ENCODE measurements at places on chromosomes 7 and 10. TPM values are rescaled to one million over a fixed set of nuclear protein-coding genes. Genes with fewer than 3 reads are reported as not detected.

DNA sequence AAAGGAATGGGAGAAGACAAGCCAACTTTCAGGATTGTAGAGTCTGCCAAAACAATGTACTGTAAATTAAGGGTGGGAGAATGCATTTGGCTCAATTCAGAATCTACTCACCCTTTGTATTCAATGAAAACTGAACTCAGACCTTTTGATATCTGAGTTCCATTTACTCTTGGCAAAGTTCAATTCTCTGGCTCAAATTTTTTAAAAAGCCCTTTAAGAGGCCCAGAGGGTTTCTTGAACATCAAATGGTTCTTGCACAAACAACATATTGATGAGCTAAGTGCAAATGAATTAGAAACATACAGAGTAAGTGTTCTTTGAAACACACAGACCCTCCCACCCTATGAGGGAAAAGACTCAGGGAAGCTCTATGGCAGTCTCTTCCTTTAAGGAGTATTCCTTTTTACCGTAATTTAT, 5.2 kb upstream of the XPNPEP1 start:
- DNase-seq: no peak

DNA sequence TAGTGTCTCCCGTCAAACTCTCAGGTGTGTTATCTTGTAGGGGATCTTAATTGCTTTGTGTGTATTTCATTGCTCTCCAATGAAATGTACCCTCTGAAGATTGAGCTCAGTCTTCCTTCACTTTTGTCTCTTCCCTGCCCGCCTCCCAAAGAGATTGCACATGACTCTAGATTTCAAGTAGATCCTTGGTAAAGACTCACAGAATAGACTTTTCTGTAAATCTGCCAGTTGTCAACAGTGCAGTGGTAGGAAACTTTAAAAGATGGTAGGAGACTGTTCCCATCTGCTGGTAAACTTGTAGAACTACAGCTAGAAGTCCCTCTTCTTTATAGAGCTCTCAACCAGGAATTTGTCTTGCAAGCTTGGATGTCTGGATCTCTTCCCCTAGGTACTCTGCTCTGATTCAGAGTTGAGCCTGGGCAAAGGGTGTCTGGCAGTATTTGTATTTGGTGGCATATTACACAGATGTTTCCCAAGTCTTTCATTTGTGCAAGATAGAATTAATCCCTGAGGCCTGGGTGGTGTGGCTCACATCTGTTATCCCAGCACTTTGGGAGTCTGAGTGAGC, 9.6 kb downstream of the CCL26 start:
- peak; percentile 50 for DNase-seq

DNA sequence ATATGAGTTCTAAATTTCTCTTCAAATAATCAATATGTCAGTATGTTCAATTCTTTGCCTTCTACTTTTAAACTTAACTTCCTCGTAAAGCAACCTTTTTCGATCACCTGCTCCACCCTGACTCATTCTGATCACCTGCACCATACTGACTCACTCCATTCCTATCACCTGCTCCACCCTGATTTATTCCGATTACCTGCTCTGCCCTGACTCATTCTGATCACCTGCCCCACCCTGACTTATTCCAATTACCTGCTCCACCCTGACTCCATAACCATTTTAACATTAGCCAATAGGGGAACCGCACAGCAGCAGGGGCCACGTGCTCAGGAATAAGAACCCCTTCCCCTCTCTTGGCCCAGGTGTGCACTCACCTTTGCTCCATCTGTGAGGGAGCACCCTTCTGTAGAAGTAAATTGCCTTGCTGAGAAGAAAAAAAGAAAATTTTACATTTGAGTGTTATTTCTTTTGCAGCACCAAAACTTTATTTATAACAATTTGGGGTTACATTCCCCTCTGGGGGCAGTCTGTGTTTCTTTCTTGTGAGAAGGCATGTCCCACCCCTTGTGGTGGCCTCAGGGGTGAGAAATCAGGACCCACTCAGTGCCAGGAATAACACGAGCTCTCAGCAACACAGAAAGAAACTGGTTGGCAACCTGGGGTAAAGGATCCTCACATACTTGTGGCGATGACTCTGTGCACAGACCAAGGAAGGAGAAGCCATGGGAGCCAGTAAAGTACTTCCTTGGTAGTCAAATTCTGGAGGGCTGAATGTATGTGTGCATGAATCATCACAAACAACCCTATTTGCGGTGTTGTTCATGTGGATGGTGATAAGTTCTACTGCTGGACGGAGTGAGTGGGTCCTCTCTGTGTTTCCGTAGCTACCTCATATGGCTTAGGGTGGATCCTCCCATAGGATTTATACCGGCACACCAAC, 29.4 kb upstream of the PPP1R9A start:
- DNase-seq: no peak

GRCh38 chr10:132926777-132927650, 15.4 kb downstream of the CFAP46 start:
- no peak for DNase-seq

Gene NOS3
- not detected for total RNA-seq

Gene CHST15
- total RNA-seq: 0.13 TPM

Data from SJSA1 (cell line).